ENCODE measurements at places on chromosomes 1 and 21. TPM values are rescaled to one million over a fixed set of nuclear protein-coding genes. Genes with fewer than 3 reads are reported as not detected.

- no peak for DNase-seq
Observed at GRCh38 chr1:224703702-224704101, 87.6 kb downstream of the CNIH3 start.

DNA sequence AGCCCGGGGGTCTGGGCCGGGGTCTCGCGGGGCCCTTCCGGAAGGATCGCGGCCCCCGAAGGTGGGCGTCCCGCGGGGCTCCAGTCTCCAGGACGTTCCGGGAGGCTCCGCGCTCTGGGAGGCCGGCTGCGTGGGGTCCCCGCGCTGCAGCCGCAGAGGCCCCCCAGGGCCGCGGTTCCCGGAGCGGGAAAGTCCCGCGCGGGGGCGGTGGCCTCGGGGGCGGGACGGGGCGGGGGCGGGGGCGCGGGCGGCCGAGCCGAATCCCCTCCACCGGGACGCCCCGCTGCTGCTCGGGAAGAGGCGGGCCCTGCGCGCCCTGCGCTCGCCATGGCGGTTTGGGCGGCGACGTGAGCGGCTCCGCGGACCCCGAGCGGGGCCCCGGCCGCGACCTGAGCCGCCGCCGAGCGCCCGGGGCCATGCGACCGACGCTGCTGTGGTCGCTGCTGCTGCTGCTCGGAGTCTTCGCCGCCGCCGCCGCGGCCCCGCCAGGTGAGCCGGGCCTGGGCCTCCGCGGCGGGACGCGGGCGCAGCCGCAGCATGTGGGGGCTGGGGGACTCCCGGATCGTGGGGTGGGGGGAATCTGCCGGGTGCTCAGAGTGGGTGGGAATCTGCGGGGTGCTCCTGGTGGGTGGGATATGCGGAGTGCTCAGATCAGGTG, at the start of gene IFNGR2:
TSS of gene IFNGR2 (plus strand) at position 286 of the 658 bp plus-strand sequence. CDS start at position 417, 131 bp downstream.
- DNase-seq: no peak

- DNase-seq: peak; percentile 41
Observed at GRCh38 chr1:224540535-224540934, 75.6 kb upstream of the CNIH3 start.

- DNase-seq: no peak
Observed at GRCh38 chr1:86503406-86504136, 34.8 kb downstream of the CLCA1 start.

DNA sequence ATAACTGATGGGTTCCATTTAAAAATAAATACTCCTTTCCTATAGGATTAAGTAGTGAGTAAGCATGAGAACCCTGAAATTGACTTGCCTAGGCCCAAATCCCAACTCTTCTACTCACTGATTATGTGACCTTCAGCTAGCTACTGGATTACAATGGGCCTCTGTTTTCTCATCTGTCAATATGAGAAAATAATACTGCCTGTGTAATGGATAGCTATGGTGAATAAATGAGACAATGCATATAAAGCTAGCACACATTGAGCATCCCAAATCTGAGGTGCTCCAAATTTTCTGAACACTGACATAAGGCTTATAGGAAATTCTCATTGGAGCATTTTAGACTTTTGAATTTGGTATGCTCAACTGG, 5.3 kb upstream of the LRRC8C start:
- DNase-seq: no peak

DNA sequence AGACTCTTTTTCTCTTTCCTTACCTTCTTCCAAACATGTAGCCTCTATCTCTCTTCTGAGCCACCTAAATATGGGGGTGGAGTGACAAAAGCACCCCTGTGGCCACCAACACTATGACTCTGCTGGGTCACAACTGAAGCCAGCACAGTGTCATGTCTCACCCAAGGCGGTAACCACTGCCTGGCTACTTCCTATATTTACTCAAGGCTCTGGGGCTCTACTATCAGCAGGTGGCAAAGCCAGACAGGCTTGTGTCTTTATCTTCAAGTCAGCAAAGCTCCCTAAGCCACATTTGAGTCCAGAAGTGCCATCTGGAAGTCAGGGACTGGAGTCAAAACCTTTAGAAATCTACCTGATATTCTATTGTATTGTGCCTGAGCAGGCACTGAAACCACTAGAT, 1515.2 kb downstream of the PLA2G4A start:
- DNase-seq: no peak

Gene USH2A
- not detected for total RNA-seq

- DNase-seq: no peak
Observed at GRCh38 chr1:234616644-234617043, 6.7 kb upstream of the IRF2BP2 start.

DNA sequence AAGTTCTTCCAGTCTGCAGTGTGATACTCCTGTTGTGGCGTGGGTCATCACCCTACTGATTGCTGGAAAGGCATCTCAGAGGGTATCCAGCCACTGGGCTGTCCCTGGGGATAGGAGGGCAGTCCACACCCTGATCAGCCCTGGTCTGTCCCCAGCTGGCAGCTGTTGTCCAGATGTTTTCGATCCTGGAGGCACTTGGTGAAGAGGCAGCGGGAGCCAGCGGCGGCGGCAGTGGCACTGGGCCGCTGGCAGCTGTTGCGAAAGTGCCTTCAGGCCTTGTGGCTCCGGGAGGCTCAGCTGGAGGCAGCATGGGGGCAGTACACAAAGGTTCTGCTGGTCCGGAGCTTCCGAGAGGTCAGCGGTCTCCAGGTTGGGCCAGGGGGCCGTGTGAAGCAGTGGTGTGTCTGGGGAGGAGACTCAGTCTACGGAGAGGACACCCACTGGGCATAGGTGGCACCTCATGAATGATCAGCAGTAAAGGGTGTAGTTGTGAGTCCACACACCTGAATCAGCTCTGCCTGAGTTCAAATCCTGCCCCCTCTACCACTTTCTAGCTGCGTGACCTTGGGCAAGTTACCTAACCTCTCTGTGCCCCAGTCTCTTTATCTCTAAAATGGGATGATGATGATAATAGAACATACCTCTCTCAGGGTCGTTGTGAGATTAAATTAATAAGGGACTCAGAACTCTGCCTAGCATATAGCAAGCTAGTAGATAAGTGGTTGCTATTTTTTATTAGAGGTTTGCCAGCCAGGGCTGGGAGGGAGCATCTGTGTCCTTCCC, 6.1 kb downstream of the C1orf167 start:
- no peak for DNase-seq

Gene GLIS1
- under 0.01 TPM for total RNA-seq

GRCh38 chr1:121518726-121519041, 333.9 kb downstream of the SRGAP2C start:
- DNase-seq: no peak

GRCh38 chr1:181033128-181033798, 520 bp upstream of the MR1 start:
- DNase-seq: no peak

Gene SLC27A3
- 56.1 TPM for total RNA-seq

Measured in dermis microvascular lymphatic vessel endothelial cell (primary cell).